IMR-90 (cell line): ENCODE measurements at places on chromosomes 5 and 9. TPM values are rescaled to one million over a fixed set of nuclear protein-coding genes. Genes with fewer than 3 reads are reported as not detected.

GRCh38 chr9:79663878-79664277 lies 92.1 kb downstream of the TLE4 start:
- no peaks in the 10 kb centered on the region for H3K27me3 ChIP-seq
- DNase-seq = no peak
- H3K4me3 ChIP-seq = no peak overlapping the region
- no peak overlapping the region for H3K27ac ChIP-seq

DNA sequence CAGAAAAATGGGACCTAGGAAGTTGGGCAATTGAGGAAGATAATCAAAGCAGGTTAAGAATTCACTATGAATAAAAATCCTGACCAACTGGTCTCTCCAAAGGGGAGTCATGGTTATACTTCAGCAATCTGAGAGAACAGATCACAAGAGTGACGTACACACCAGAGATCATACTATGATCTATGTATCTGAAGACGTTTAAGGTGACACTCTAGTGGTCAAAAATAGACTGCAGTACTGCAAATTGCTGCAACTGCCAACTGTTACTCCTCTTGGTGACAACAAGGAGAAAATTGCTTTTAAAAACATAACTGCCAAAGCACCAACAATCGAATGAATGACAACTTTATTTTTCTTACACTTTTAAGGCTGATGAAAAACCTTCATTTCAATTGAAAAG lies 4.9 kb downstream of the AK6 start:
- no peaks in the 10 kb centered on the region; the same call in 1 of the 2 replicates for H3K4me1 ChIP-seq
- no peaks in the 10 kb centered on the region for H3K27me3 ChIP-seq
- H3K4me3 ChIP-seq = no peak overlapping the region
- no peak overlapping the region for H3K27ac ChIP-seq
- DNase-seq = peak; percentile 7

GRCh38 chr9:120454467-120454866 lies 125.5 kb downstream of the CDK5RAP2 start:
- H3K27ac ChIP-seq = no peak overlapping the region
- peaks cover 5% of the 10 kb centered on the region for H3K36me3 ChIP-seq
- H3K4me3 ChIP-seq = no peak overlapping the region
- no peaks in the 10 kb centered on the region for H3K27me3 ChIP-seq
- DNase-seq = no peak
- peaks cover 3% of the 10 kb centered on the region; the same call in 1 of the 2 replicates for H3K4me1 ChIP-seq

PCDHGA2 gene
- total RNA-seq = 3.3 and 3.4 TPM in 2 replicates

CCL28 gene
- under 0.01 TPM in 2 replicates for total RNA-seq
